NCI-H774 (cell line): ENCODE measurements at places on chromosomes 5 and 9.

DNA sequence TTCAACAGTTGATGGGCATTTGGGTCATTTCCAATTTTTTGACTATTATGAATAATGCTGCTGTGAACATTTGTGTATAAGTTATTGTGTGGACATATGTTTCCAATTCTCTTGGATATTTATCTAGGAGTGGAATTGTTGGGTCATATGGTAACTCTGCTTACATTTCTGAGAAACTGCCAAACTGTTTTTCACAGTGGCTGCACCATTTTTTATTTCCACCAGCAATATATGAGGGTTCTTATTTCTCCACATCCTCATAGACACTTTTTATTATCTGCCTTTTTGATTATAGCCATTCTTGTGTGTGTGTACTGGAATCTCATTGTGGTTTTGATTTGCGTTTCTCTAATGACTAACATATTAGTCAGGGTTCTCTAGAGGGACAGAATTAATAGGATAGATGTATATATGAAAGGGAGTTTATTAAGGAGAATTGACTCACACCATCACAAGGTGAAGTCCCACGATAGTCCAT, 14.7 kb upstream of the MED27 start:
- no peak for DNase-seq

GRCh38 chr5:158514319-158514985, 585.3 kb downstream of the EBF1 start:
- DNase-seq = no peak

DNA sequence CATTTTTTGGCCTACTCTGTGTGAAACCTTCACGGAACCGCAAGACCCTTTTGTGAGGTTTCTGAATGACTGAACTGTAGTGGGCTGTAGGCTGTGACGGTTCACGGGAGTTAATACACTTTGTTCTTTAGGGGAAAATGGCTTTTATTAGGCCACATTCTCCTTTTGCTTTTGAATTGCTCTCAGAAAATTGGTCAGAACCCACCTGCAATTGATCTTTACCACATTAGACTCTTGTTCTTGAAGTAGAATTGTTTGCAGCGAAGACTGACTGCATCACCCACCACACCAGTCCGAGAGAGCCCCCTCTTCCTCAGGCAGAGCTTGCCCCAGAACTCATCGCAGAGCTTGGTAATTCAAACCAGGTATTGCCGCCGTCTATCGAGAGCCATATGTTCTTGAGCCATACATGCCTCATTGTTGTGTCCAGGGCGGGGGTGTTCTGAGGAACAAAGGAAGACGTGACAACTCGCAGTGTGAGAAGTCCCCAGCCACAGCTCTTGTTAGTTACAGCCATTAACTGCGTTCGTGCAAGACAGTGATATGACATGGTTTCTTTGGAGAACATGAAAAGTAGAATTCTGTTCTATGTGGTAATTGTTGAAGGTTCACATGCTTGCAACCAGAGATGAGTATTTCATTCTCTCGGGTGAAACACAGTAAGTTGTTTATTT, 166.4 kb upstream of the OTULINL start:
- DNase-seq = no peak

DNA sequence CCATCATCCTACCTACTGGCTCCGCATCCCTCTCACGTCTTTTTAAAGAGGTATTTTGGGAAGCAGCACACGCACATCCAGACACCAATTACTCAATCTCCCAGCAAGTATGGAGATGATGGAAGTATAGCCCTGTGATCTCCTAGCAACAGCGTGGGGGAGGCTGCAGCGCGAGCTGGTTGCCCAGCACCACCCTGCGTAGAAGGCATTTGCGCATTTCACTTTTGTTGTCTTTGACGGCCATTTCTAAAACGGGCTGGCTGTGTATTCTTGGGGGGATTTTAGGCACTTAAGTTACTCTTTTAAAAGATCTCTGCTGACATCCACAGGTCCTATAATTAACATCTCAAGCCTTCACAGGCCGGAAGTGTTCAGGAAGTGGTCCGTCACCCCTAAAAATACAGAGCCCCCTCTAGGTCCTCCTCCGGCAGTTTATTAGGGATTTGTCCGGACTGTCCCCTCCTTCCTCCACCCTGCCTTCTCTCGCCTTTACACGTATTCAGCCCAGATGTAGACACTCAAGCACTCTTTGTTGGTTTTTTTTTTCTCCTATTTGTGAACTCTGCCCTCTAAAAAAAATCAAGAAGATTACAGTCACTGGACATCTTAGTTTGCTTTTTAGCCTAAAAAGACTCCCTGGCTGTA, 371.4 kb downstream of the NTRK2 start:
- no peak for DNase-seq

GRCh38 chr5:181112476-181112875, 18.5 kb downstream of the OR2V1 start:
- DNase-seq = no peak
